ENCODE measurements at places on chromosomes 12 and 14.
A peak's percentile ranks its signal among the peaks of the same experiment; 100 is the strongest.

- no peak for DNase-seq
Observed at GRCh38 chr12:81588235-81589008, 170.7 kb downstream of the PPFIA2 start.

DNA sequence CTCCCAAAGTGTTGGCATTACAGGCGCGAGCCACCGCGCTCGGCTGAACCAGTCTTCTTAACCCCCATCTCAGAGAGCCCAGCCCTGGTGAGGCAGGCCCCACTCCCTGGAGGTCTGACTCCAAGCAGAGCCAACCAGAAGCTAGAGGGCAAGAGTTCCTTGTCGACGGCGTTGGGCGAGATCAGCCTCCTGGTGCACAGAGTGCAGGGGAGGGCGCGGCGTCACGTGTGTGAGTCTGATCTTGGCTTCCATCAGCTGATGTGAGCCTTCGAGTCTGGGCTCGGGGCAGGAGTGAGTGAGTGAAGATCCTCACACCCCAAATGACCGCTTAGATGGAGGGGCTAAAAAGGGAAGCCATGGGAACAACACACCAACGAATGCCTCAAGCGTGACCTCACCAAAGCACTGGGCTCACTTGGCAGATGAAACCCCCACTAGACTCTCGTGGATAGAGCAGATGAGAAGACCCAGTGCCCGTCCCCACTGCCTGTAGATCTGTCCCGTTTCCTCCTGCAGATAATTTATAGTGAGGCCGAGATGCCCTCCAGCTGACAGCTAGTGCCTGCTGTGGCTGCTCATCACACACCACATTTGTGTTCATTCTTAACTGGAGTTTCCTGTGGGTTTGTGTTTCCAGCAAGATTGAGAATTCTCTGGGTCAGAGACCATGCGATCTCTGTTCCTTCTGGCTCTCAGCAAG lies 28.6 kb upstream of the ADGRD1 start:
- DNase-seq, result no peak

GRCh38 chr12:3712209-3712992 lies 40.5 kb downstream of the CRACR2A start:
- no peak for DNase-seq

DNA sequence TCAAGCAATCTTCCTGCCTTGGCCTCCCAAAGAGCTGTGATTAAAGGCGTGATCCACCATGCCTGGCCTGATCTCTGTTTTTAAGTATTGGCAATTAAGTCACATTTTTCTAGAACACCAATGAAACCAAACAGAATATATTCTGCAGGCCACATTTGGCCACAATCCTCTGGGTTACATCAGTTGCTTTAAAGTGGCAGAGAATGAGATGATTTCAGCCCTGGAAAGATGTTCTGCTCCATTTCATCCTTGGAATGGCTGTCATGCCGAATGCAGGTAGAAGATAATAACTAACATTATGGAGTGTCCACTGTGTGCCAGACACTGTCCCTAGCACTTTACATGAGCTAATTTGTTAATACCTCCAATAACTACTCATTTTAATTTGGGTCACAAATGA lies 154.4 kb downstream of the PTPN11 start:
- DNase-seq, result no peak

DNA sequence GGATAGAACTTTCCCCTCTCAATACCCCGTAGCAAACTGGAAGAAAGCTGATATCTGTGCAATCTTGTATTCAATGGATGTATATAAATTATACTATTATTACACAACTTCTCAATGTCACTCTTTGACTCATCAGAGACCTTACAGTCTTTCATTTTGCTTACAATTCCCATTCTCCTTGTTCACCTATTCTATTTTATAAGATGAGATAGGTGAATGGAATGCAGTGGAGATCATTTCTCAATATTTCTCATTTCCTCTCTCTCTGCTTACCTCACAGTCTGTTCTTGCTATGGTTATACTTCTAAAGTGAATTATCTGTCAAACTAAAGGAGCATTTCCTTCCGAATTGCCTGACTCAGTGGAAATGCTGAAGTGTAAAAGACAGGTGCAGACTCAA lies 14.9 kb downstream of the FOXA1 start:
- DNase-seq, result no peak

DNA sequence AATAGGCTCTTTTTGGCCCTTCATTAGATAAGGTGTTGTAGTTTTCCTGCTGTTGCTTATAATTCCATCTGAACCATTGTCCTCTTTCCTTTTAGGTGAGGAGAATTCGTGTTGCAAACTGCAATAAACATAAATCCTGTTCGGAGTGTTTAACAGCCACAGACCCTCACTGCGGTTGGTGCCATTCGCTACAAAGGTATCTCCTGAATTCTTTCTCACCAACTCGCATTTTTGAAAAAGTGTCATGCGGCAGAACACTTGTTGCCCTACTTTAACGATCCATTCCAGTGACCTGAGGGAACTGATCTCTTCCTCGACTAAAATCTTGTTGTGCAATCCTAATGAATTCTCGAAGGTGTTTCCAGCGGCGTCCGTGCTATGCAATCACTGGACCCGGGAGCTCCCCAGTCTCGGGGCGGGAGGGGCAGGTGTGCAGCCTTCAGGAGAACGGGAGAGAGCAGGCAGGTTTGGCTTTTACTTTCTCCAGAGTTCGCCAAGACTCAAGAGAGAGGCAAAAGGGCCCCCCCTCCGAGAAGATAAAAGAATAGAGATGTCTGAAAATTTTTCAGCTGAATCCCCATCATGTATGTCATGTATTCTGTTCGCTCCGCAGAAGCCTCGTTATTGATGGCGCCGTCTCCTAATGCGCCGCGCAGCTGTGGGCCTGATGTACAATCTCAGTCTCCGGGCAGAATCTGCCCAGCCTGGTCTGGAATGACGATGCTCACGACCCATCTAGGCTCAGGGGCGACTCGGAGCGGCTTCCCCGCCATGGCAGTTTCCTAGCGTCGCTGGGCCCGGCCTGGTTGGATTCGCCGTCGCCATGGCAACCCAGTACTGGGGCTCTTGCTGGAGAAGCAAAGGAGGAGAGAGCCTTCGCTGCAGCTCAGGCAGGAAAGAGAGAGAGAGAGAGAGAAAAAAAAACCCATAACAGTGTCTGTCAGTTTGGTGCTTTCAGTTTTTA lies 38.2 kb downstream of the PLXNC1 start:
- peak; percentile 79 for DNase-seq

DNA sequence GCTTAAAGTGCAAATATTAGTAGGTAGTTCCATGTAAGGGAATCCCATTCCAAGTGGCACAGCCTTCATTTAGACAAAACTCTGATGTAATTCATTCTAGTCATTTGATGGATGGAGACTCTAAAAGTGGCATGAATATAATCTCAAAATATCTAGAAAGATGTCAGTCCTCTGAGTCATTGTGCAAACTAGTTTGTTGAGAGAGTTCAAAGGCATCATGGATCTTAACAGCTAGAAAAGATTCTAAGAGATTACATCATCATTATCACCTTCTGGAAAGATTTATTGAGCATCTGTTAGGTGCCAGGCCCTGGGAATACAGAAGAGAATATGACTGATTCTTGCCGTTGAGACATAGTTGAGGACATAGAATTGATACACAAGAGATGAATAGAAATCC lies 30.7 kb downstream of the CRADD start:
- no peak for DNase-seq

DNA sequence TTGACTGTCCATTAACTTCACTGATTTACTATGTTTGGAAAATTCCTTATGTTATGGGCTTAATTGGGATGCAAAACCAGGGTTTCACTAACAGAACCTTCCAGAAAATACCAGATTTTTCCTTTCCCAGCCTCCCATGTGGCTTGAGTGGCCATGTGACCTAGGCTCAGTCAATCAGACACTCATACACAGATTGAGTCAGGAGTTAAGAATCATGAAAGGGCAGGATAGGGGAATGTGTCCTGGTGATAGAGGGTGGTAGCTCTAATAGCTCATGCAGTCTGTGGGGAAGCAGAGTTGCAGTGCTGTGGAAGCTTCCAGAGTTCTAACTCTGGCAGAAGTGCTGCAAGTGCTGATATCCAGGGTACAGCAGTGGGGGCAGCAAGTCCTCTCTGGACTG lies 134.1 kb upstream of the IFNG-AS1 start:
- no peak for DNase-seq

DNA sequence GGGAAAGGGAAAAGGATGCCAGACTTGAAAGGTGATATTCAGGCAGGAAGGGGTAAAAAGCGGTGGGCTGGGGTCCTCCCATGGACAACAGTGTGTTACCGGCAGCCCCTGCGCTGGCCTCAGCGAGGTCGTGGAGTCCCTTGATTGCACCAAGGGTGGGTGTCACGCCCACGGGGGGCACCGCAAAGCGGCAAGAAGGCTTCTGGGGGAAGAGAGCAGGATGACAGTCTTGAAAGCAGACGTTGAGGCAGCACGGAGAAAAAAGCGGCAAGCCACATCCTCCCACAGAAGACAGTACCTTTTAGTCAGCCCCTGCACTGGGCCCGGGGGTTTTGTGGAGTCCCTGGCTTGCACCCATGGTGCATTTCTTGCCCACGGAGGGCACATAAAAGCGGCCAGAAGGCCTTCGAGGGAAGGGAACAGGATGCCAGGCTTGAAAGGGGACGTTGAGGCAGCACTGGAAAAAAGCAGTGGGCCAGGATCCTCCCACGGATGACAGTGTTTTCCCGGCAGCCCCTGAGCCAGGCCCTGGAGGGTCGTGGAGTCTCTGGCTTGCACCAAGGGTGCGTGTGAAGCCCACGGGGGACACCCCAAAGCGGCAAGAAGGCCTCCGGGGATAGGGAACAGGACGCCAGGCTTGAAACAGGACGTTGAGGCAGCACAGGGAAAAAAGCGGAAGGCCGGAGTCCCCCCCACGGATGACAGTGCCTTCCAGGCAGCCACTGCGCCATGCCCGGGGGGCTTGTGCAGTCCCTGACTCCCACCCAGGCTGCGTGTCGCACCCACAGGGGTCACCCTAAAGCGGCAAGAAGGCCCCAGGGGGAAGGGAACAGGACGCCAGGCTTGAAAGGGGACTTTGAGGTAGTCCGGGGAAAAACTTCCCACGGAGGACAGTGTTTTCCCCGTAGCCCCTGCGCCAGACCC lies 162.2 kb upstream of the ALG10B start:
- no peak for DNase-seq

DNA sequence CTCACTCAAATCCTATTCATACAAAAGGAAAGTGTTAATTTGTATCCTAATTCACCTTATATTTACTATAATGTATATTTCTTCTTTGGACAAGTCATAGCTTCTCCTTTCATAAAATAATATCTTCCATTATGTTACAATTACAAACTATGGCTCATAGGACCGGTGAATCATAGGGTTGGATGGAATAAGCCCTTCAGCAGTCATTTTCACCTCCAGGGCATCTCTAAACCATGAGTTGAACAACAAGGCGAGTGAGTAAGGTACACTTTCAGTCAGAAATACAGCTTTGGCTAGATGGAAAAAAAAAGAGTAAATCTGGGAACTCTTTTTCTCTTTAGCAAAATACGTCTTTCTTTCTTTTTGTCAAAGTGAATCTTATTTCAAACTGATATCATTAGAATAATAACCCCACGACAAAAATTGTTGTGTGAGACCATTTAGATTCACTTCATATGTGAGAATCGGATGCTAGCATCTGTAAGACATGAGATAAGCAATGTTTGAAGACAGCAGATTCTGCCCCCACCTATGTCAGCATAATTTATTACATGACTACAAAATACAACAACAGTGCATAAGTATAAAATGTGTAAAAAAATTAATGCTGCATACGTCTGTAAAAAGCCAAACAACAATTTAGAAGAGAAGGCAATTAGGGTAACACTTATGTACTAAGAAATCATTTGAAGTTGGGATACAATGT lies 184.4 kb upstream of the SLC38A2 start:
- no peak for DNase-seq

DNA sequence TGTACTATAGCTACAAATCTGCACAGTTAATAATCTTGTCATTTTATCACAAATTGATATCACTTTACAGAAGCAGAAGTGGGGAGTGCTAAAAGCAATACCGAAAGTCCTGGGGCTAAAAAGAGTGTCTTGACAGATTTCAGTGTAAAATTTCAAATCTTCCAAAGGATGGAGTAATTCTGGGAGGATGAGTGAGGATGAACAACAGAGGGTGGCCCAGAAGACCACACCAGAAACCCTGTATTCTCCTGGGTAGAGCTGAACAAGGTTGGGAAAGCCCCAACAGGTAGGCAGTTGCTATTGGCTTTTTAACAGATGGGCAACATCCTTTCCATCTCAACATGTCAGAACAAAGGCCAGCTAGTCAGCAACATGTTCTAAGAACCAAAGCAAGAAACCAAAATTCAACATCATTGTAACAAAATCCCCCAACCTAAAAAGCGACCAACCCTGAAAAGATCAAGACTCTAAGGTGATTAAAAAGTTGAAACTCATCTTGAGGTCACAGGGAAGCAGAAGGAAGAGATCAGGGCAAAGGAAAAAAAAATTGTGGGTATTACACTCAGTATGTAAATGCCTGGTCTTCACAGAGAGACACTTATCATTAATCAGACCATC lies 38.8 kb downstream of the CBX5 start:
- DNase-seq, result no peak

DNA sequence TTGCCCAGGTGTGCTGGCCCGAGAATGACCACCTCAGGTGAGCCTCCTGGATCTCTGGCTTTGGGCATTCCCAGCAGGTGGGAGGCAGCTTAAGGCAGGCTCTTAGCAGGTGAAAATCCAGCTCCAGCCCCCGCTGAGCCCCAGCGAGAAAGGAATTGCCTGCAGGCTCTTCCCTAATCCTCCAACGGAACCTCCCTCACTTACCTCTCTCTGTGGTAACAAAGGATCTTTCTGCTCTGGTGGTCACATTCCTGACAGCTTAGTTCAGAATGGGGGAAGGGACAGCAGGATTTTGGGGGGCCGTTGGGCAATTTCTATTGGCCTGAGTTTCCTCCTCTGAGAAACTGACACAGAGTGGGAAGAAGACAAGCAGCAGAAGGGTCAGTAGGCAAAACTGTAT lies 116.0 kb upstream of the LHX5 start:
- no peak for DNase-seq

DNA sequence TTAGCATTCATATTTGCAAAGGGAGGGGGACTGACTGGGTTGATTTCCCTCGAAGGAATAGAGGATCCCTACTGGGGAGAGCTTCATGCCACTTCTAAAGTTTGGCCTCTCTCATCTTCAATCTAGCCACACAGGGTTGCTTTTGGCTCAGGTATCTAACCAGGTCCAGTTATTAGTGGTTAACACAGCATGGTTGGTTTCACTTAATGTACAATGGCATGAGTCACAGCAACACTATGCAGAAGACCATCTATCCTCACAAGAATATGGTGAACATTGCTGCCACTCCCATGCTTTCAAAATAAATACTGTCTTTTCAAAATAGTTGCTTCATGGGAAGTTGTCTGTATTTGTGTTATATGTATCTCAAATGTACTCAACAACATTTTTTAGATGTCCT lies 6.6 kb upstream of the RAB3IP start:
- no peak for DNase-seq

Data from COR-L47 (cell line).